ENCODE measurements at places on chromosomes 3 and 15.

GRCh38 chr15:43524254-43524845, 6.9 kb downstream of the MAP1A start:
- DNase-seq, result no peak

- DNase-seq, result no peak
Measured at GRCh38 chr3:42052132-42052483, 39.0 kb upstream of the TRAK1 start.

- no peak for DNase-seq
Measured at GRCh38 chr3:113271189-113271588, 59.8 kb downstream of the BOC start.

- peak; percentile 66 for DNase-seq
Measured at GRCh38 chr15:57198654-57199291, 177.5 kb upstream of the CGNL1 start.

DNA sequence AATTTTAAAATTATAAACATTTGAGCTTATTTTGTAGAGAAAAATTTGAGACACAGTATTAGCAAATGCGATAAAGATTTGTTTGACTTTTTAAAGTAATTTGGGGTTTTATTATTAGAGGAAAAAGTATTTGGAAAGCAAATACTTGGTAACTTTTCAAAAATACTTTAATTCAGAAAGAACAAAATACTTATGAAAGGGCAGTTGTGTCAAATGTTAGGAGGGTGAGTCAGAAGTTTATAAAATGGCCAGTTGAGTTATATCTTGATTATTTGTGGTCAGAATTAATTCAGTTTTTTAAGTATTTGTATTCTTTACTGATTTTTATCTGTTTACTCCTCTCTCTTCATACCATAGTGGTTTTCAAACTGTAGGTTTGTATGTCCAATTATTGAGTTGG, 12.1 kb downstream of the LACTB start:
- no peak for DNase-seq

DNA sequence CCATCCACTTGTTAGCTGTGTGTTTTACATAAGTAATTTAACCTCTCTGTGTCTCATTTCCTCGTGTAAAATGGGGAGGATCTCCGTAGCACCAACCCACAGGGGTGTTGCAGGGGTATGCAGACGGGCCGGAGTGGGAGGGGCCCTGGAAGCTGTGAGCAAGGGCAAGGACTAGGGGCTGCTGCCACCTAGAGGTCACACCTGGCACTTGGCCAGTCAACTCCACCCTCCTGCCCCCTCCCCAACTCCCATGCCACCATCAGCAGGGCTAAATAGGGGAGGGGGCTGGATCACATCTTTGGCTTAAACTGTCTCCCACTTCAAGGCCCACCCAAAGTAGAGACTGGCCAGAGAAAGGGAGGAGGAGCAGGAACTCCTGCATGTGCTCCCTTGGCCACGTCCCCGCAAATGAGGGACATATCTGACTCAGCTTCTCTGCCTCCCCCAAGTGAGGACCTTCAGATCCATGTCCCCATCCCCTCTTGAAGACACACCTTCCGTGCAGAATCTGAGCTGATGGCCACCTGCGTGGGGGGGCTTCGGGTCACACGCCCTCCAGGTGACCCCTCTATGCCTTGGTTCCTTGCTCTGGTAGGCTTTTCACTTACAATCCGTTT, 2.6 kb downstream of the CCDC9B start:
- DNase-seq, result no peak

DNA sequence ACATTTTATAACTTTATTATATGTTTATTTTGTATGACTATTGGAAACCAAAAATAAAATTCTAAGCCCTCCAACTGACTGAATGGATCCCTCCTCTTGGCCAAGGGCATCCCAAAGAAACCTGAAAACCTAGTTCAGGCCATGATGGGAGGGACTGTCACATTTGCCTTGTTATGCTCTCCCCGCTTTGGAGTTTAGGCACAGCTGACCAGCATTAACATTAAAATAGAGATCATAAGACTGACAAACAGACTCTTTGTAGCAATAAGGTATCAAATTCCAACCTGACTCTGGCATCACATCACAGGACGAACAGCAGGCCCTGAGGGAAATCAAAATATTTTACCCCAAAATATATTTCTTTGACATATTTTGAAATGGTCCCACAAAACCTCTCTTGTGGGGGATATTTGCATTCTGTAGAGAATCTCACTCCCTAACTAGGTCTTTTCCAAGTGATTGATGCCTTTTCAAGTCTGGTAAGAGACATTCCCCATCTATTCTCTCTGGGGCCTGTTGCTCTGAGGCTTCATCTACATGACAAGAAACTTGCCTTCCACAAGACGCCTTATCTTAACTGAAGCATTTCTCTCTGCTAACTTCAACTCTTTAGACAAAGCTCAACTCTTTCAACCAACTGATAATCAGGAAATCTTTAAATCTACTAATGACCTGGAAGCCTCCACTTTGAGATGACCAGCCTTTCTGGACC, 81.8 kb upstream of the PRR23E start:
- no peak for DNase-seq

DNA sequence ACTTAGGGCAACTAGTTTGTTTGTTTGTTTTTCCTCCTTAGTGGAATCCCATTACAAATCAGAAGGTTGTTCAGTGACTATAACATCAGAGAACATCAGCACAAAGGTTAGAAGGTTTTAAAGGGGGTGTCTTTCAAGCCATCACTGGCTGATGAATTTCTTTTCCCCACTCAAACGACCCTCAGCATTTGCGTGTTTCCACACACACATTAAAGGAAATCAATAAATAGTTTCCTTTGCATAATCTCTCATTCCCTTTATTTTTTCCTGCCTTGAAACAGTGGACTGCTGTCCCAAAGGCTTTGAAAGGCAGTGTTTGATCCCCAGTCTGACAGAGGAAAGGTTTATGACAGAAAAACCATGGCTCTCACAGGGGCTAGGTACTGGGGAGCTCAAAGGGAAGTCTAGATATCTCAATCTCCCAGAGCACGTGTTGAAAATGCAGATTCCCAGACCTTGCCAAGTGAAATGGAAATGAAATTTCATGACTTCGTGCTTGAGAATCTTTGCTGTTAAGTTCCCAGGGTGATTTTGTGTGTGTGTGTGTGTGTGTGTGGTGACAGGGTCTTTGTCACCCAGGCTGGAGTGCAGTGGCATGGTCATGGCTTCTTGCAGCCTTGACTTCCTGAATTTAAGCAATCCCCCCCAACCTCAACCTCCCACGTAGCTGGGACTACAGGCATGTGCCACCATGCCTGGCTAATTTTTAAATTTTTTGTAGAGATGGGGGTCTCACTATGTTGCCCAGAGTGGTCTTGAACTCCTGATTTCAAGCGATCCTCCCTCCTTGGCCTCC, 2.2 kb upstream of the INTS14 start:
- DNase-seq, result no peak

GRCh38 chr3:36907911-36908646, 36.8 kb downstream of the TRANK1 start:
- DNase-seq, result no peak
